Mesenteric fat pad (tissue), 1 donor: ENCODE measurements at places on chromosomes 2 and 18.

DNA sequence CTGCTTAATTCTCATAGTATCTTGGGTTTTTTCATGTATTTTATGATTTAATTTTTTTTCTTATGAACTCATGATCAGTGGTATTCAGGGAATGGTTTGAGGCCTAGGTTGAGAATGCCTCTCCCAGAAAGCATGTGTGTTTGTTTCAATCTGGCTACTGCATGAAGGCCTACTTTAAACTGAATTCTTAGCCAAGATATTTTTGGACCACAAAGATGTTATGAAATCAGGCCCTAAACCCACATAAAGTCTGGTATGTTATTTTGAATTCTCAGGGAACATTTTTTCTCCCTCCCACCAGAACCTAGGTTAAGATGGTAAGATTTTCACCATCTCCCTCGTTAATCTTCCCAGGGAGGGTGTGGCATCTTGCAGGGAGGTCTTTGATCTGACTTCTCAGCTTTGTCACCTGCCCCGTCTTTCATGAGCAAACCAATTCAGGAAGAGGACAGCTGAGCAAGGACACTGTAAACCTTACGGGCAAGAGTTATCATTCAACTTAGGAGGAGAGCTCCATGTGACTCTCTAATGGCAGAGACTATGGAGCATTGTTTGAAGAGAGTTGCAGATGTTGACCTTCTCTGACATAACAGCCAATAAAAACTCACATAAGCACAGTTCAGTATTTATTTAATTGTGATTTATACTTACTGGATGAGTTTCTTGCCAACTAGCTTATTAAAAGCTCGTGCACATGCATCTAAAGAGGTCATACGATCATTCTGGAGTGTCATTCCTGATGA lies 21.3 kb upstream of the ACKR3 start:
- no peak for DNase-seq

DNA sequence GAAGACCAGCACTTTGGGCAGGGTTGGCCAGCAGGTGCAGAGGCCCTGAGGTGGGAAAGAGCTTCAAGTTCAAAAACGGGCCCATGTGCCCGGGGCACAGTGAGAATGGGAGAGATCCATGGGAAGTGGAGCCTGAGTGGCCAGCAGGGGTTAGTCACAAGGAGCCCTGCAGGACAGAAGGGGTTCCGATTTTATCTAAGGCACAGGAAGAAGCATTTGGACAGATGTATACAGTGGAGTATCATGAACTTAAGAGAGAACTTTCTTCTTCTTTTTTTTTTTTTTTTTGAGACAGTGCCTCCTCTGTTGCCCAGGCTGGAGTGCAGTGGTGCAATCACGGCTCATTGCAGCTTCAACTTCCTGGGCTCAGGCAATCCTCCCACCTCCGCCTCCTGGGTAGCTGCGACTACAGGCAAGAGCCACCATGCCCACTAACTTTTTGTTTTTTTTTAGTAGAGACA lies 24.0 kb downstream of the WIPF1 start:
- DNase-seq, result no peak

DNA sequence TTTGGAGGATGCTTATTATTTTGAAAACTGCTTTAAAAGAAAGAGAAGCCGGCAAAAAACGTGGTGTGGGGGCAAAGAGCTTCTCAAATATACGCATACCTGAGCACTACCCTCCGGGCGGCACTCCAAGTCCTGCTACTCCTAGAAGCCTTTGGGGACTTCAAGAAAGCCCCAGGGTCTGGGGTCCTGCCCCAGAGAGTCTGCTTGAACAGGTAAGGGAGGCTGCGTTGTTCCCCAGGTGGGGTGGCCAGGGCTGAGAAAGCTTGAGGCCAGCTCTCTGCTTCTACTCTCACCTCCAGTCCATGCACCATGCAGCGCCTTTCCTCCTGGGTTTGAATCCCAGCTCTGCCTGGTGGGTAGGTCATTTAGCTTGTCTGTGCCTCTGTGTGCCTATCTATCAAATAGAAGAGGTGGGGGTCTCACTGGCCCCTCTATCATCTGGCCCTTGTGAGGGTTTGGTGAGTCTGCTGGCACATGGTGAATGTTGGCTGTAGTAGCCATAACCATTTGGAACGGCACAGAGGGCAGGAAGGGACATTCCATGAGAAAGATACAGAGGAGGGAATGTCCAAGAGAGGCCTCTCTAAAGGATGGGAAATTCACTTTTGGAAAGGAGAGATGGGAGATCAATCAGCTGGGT lies 19.5 kb downstream of the MALL start:
- DNase-seq, result no peak

DNA sequence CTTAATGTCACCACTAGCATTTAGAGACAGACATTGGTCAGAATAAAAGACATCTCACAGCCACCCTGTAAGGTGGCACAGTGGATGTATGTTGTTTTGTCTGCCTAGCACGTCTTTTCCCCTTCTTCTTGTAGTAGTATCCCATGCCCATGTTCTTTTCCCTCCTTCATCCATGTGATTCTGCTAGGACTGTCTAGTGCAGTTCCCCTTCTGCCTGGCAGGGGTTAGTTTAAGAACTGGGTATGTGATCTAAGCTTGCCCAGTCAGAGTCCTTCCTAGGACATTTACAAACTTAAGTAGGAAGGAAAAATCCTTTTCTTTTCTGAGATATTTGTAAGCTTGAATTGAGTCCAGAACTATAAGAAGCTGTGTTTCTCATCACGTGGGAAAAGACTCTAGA lies 172.3 kb downstream of the BABAM2 start:
- DNase-seq, result no peak

GRCh38 chr18:46723856-46724415 lies 32.9 kb downstream of the ST8SIA5 start:
- peak; percentile 37 for DNase-seq

DNA sequence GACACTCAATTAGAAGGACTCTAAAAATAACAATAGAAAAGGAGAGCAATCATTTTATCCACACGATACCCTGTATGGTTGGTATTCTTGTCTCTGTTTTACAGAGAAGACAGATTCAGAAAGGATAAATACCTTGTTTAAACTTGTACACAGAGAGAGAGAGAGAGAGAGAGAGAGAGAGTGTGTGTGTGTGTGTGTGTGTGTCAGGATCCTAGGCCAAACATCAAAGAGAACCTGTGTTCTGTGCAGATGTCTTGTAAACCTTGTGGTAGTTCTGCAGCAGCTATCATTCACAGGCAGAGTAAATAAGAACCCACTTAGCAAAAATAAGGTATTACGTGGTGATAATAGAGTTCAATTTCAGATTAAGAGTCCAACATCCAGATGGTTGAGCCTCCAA lies 4.3 kb upstream of the CRIM1 start:
- no peak for DNase-seq

DNA sequence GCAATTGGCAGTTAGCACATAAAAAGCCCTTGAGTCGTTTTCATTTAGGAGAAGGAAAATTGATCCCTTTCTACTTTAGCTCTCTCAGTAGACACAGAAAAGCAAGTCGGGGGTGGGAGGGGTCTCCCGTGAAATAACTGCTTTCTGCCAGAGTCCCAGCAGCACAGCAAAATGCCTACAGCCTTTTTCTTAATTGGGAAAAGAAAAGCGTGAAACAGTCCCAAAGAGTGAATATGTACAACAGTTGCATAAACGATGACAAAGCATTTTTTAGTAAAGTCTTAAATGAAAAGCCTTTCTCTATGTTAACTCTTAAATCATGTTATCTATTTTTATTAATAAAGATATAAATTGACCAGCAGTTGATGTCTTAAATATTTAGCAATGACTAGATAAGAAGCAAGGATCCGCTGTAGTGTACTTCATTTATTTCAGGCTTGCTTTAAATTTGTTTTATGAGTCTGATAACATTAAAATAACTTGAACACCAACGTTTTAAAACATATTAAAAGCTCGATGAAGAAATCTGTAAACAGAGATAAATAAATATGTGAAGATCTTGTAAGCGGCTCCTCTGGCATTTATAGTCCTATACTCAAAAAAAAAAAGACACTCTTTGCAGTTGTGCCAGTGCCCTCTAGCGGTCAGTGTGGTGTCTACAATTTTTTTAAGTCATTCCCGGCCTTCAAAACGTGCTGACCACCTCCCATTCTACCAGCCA lies 42.3 kb upstream of the ATIC start:
- no peak for DNase-seq

GRCh38 chr2:20353241-20353992 lies 2.8 kb upstream of the PUM2 start:
- no peak for DNase-seq

GRCh38 chr18:37465958-37466357 lies 99.6 kb downstream of the CELF4 start:
- DNase-seq, result no peak

DNA sequence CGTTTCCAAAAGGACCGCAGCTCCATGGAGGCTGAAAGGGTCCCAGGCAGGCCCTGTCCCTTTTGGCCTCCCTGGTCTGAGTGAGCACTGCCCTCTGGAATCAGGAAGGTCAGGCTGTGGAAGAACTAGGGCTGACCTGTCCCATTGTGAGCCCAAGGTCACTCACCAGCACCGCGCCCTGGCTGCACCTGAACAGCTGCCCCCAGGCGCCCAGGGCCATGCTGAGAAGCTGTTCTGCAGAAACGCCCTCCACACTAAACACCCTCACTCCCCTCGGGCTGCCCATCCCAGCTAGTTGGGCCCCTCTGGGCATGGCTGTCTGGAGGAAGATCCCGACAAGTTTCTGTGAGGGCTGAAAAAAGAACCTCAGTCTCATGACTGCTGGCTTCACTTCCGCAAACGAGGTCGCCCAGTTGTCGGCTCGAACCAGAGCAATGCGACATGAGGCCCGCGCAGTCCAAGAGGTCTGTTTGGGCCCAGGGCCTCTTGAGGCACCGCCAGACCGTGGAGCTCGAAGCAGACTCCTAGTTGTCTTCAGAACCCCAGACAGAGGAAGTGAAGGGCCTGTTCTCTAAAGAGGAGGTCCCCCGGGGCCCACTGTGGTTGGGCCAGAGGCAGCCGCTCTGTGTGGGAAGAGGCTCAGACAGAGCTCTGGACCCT lies 64.4 kb downstream of the INPP5D start:
- no peak for DNase-seq

GRCh38 chr2:192513575-192513974 lies 318.8 kb upstream of the TMEFF2 start:
- DNase-seq, result no peak

DNA sequence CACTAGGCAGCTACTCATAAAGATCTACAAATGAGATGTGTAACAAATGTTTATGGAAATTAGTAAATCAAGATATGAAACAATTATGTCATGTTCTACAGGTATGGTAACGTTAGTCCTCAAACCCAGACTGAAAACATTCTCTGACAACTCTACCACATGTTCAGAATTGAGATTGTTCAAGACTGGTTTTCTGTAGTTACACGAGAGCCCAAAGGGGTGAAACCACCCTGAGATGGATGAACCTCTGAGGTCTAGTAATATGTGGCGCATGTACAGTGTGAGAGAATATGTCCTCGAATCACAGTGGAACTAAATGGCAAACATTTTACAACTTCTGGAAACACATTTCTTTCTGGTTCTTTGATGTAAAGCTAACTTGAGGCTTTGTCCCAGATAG lies 614.3 kb downstream of the ZEB2 start:
- DNase-seq, result no peak

DNA sequence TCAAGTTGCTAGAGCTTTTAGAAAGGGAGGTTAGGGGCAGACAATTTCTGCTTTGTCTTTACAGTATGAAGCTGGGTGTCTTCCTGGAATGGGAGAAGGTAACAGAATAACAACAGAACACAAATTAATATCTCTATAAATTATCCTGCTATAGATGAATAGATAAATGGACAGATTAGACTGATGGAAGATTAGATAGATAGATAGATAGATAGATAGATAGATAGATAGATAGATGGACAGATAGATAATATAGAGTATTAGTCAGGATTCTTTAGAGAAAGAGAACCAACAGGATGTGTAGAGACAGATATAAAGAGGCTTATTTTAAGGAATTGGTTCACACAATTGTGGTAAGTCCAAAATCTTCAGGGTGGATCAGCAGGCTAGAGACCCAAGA lies 302.2 kb downstream of the BCL11A start:
- no peak for DNase-seq

GRCh38 chr2:195520671-195521155 lies 136.3 kb upstream of the SLC39A10 start:
- no peak for DNase-seq

DNA sequence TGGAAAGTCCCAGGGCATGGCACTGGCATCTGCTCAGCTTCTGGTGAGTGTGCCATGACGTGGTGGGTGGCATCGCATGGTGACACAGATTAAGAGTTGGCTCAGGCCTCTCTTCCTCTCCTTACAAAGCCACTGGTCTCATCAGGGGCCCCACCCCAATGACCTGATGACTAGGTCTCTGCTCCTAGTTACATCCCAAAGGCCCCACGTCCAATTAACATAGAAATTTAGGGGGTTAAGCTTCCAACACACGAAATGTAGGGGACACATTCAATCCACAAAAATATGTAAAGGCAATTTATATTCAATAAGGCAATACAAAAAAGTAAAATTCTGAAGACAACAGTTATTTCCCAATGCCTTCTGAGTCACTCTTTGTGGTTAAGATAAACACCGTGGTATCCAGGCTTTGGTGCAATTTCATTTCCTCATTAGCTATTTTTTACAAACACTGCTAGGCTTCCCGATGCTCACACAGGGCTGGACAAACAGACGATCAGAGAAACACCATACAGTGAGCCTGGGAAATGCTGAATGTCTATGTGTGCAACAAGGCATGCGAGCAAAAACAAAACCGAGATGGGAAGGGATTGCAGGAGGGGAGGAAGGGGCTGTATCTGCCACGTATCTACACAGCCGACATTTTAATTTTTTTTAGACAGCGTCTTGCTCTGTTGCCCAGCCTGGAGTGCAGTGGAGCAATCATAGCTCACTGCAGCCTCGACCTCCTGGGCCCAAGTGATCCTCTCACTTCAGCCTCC lies 67.2 kb downstream of the MBP start:
- peak; percentile 87 for DNase-seq

DNA sequence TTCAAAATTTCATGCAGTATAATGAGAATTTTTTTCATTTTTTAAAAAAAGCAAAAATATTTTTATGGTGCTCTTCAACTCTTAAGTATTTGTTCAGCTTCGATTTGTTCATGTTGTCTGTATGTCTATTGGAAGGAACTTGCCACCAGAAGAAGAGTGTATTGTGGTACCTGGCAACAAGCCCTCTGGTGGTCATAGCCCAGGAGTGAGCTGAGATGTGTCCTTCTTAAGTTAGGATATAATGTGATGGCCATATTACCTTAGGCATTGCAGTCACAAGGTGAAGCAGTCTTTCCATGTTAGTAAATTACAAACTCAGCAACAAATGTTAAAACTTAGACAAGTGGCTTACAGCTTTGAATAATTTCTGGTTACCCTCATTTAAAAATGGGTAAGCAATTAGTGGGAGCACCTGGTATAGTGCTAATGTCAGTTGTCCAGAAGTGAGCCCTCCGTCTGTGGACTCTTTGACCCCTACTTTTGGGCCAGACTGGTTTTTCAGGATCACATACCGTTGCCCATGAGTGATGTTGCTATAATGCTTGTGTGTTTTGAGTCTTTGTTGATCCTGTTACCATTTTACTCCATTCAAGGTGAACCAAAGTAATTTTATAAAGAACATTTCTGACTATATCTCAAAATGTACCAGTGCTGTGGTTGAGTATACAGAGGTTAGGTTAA lies 57.4 kb downstream of the MYO1B start:
- DNase-seq, result no peak
